Trophoblast cell (in vitro differentiated cells and primary cell): ENCODE measurements at places on chromosomes 11 and 22.

DNA sequence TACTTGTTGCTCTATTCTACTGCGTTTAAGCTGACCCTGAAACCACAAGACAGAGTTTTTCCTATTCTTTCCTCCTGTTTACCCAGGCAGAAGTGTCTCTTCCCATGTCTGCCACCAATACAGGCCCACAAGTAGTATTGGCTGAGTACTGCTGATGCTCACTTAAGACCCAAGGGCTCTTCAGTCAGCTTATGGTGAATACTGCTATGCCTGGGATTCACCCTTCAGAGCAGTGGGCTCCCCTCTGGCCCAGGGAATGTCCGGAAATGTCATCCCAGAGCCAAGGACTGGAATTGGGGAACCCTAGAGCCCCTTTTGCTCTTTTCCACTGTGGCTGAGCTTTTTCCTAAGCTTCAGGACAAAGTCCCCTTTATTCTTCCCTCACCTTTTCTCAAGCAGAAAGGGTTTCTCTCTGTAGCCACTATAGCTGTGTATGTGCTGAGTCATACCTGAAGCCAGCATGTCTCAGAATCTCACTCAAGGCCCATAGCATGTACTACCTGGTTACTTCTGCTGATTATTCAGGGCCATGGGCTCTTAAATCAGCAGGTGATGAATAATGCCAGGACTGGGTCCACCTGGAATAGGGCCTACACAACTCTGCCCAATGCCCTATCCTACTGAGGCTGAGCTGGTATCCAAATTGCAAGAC is 745.8 kb upstream of the ANO5 start:
- H3K27ac ChIP-seq: no peak overlapping the region
- no peaks in the 10 kb centered on the region for H3K36me3 ChIP-seq
- no peaks in the 10 kb centered on the region for H3K4me1 ChIP-seq
- DNase-seq: no peak

DNA sequence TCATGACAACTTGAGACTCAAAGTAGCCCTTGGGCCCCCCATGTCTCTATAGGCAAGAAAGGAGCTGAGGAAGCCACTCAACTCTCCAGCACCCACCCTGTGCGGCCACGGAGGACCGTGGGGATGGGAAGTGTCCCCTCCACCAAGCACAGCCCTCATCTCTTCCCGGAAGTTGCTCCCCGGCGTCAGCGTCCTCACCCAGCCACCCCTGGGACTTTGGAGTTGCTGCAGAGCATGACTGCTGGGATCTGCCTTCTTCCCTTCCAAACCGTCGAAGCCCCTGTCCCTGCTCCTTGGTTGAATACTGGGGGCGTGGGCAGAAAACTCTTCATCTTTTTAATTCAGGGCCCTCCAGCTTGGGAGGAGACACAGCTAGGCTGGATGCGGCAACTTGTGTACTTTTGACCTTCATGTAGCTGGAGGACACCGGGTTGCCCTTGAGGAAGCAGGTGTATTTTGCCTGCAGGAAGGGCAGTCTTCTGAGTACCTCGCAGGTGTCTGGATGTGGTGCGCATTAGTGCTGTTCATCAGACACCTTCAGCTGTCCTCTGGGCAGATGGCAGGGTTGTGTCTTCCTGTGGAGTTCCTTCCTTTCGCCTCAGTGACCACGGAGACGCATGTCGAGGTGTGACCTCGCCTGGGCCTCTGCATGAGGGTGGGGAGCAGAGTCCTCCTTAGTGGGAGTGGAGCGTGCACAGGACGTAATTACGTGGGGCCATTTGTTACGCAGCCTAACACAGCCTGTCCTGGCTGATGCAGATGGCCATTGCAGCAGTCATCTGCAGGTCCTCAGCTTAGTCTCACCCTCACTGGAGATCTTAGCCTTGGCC is 12.2 kb upstream of the IFITM3 start:
- H3K27ac ChIP-seq: no peak overlapping the region
- no peak overlapping the region for H3K4me3 ChIP-seq
- DNase-seq: no peak
- H3K27me3 ChIP-seq: no peaks in the 10 kb centered on the region

- H3K27me3 ChIP-seq: no peaks in the 10 kb centered on the region
- H3K4me3 ChIP-seq: no peak overlapping the region
- no peak for DNase-seq
- H3K4me1 ChIP-seq: peaks cover 54% of the 10 kb centered on the region
Measured at GRCh38 chr22:29797351-29797750, 30.2 kb downstream of the UQCR10 start.

GRCh38 chr11:680476-680875 is 14.5 kb downstream of the DEAF1 start:
- peaks cover 53% of the 10 kb centered on the region for H3K36me3 ChIP-seq
- DNase-seq: no peak
- no peak overlapping the region for H3K4me3 ChIP-seq
- H3K27ac ChIP-seq: no peak overlapping the region
- H3K27me3 ChIP-seq: no peaks in the 10 kb centered on the region
- no peaks in the 10 kb centered on the region for H3K4me1 ChIP-seq

GRCh38 chr22:40009951-40010671 is 15.4 kb downstream of the FAM83F start:
- H3K36me3 ChIP-seq: no peaks in the 10 kb centered on the region
- DNase-seq: no peak
- no peak overlapping the region for H3K27ac ChIP-seq
- no peaks in the 10 kb centered on the region for H3K27me3 ChIP-seq
- H3K4me3 ChIP-seq: no peak overlapping the region

- DNase-seq: no peak
- no peaks in the 10 kb centered on the region for H3K27me3 ChIP-seq
- peak overlapping the region; percentile 39 for H3K4me3 ChIP-seq
- no peaks in the 10 kb centered on the region for H3K4me1 ChIP-seq
- no peaks in the 10 kb centered on the region for H3K36me3 ChIP-seq
Measured at GRCh38 chr22:49091451-49091850, 736.2 kb downstream of the BRD1 start.

- no peak overlapping the region for H3K27ac ChIP-seq
- H3K4me1 ChIP-seq: no peaks in the 10 kb centered on the region
- peaks cover 20% of the 10 kb centered on the region for H3K36me3 ChIP-seq
- H3K4me3 ChIP-seq: no peak overlapping the region
- H3K27me3 ChIP-seq: no peaks in the 10 kb centered on the region
- no peak for DNase-seq
Measured at GRCh38 chr22:31449506-31449905, 40.1 kb downstream of the EIF4ENIF1 start.

GRCh38 chr11:73521621-73522020 is 76.3 kb downstream of the FAM168A start:
- DNase-seq: no peak
- H3K4me3 ChIP-seq: no peak overlapping the region
- no peaks in the 10 kb centered on the region for H3K4me1 ChIP-seq
- no peak overlapping the region for H3K27ac ChIP-seq
- no peaks in the 10 kb centered on the region for H3K36me3 ChIP-seq

- no peaks in the 10 kb centered on the region for H3K27me3 ChIP-seq
- H3K36me3 ChIP-seq: peaks cover 23% of the 10 kb centered on the region
- no peak for DNase-seq
- no peak overlapping the region for H3K4me3 ChIP-seq
- no peak overlapping the region for H3K27ac ChIP-seq
- H3K4me1 ChIP-seq: peaks cover 16% of the 10 kb centered on the region
Measured at GRCh38 chr11:46894506-46894905, 23.8 kb downstream of the LRP4 start.

GRCh38 chr22:26671317-26672059 is 14.1 kb downstream of the MIAT start:
- no peaks in the 10 kb centered on the region for H3K27me3 ChIP-seq
- no peak overlapping the region for H3K4me3 ChIP-seq
- DNase-seq: no peak
- H3K36me3 ChIP-seq: no peaks in the 10 kb centered on the region
- H3K4me1 ChIP-seq: peaks cover 12% of the 10 kb centered on the region

- H3K4me3 ChIP-seq: no peak overlapping the region
- H3K27me3 ChIP-seq: no peaks in the 10 kb centered on the region
- no peaks in the 10 kb centered on the region for H3K36me3 ChIP-seq
- H3K27ac ChIP-seq: no peak overlapping the region
Measured at GRCh38 chr11:69113646-69114340, 41.9 kb upstream of the SMIM38 start.

- no peak for DNase-seq
- H3K36me3 ChIP-seq: peaks cover 36% of the 10 kb centered on the region
- H3K27ac ChIP-seq: no peak overlapping the region
- no peak overlapping the region for H3K4me3 ChIP-seq
Measured at GRCh38 chr22:46676881-46677280, 56.7 kb downstream of the GRAMD4 start.

DNA sequence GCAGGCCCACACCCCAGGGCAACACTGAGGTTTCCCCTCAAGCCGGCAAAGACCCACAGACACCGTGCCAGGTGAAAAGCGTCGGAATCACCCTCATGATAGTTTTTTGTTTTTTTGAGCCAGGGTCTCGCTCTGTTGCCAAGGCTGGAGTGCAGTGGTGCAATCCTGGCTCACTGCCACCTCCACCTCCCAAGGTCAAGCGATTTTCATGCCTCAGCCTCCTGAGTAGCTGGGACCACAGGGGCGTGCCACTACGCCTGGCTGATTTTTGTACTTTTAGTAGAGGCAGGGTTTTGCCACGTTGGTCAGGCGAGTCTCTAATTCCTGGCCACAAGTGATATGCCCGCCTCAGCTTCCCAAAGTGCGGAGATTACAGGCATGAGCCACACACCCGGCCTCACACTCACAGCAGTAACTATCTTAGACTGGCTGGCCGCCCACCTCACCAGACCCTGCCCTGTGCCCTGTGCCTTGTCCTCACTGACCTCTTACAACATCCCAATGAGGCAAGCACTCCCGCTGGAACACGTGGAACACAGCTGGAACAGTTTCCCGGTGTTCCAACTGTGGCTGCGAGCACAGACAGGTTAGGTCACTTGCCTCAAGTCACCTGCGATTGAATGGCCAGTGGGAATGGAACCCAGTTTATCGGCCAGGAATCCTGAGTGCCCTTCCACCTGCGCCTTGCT is 21.1 kb downstream of the LRRC10B start:
- H3K4me1 ChIP-seq: peaks cover 25% of the 10 kb centered on the region
- H3K27me3 ChIP-seq: no peaks in the 10 kb centered on the region

DNA sequence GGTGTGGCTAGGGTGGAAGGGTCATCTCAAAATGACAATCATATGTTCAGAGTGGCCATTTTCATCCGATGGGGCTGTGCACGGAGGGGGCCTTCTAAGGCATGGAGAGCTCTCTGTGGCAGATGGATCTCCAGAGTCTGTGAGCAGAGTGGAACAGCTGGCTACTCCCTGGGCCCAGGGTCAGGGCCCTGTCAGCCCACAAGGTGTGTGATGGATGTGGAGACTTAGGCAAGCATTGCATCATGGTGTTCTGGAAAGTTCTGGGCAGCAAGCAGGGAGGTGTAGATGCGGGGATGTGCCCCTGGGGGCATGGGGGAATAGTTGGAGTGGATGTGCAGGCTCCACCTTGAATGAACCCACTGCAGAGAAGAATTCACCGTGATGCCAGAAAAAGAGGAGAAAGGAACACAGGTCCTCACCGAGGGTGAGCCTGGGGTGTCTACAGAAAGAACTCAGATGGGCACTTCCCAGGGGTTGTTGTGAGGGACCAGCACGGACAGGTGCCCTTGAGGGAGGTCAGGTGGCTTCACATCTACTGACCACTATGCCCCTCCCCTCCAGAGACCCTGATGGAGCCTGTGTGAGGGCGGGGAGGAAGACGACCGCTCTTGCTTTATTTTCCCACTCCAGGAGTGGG is 51.1 kb downstream of the CHRDL2 start:
- peaks cover 7% of the 10 kb centered on the region for H3K27me3 ChIP-seq
- no peak overlapping the region for H3K27ac ChIP-seq
- peaks cover 2% of the 10 kb centered on the region for H3K4me1 ChIP-seq
- no peak for DNase-seq
- H3K36me3 ChIP-seq: no peaks in the 10 kb centered on the region

DNA sequence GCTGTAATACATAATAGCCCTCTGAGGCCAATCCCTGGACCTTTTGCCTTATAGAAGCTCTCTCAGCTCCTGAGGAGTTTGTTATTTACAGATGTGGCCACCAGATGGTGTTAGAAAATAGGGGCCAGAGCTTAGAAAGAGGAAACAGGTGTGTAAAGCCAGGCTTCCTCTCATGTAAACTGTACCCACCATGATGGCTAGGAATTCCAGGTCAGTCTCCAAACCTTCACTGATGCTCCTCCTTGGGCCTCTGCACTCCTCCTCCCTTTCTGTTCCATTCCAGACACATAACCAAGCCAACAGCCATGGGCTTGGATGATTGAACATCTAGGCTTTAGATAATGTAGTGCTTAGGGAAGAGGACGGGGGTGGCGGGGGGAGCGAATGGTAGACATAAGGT is 39.7 kb downstream of the USP35 start:
- H3K27ac ChIP-seq: no peak overlapping the region
- no peak overlapping the region for H3K4me3 ChIP-seq
- peak; percentile 77 for DNase-seq

DNA sequence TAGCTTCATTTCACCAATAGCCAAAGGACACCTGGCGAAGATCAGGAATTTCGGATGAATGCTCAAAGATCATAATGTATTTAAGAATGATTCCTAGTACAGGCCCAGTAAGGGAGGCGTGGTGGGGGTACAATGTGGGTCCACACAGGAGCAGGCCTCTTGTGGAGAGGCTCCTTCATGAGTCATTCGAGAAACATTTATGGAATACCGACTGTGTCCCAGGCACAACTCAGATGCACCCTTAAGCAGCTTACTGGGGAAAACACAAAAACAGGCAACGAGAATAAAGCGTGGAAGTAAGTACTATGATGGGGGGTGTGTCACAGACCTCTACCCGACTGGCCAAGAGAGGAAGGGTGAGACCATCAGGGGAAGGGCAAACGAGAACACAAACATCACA is 44.5 kb downstream of the SMCO4 start:
- DNase-seq: no peak
- H3K36me3 ChIP-seq: peaks cover 2% of the 10 kb centered on the region
- H3K4me3 ChIP-seq: no peak overlapping the region
- H3K27me3 ChIP-seq: no peaks in the 10 kb centered on the region

GRCh38 chr11:1514336-1515061 is 27.9 kb upstream of the MOB2 start:
- H3K27me3 ChIP-seq: no peaks in the 10 kb centered on the region
- DNase-seq: no peak
- H3K4me3 ChIP-seq: no peak overlapping the region
- H3K4me1 ChIP-seq: no peaks in the 10 kb centered on the region
- no peak overlapping the region for H3K27ac ChIP-seq

DNA sequence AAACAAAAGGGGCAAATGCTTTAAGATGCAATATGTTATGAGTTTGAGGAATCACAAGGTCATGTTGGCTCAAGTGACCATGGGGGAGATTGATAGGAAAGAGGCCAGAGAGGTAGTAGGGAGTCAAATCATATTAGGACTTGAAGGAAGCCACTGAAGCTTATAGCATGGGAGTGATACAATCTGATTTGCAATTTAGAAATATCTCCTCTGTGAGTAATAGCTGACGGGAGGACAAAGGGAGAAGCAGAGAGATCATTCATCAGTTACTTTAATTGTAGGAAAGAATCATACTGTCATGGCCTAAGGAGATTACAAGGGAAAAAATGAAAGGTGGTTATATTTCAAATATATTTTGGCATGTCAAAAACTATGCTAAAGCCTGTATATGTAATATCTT is 793.6 kb upstream of the RAG2 start:
- H3K27ac ChIP-seq: no peak overlapping the region
- DNase-seq: no peak
- no peaks in the 10 kb centered on the region for H3K27me3 ChIP-seq
- no peak overlapping the region for H3K4me3 ChIP-seq
- H3K36me3 ChIP-seq: peaks cover 1% of the 10 kb centered on the region
- H3K4me1 ChIP-seq: no peaks in the 10 kb centered on the region
